Activated gamma-delta T cell treated with anti-CD3 and anti-CD28 coated beads, Interleukin-2, amount 50 U/mL, for 16 hours (primary cell): ENCODE measurements at places on chromosomes 12 and 14.
A peak's percentile ranks its signal among the peaks of the same experiment; 100 is the strongest.

- no peak for DNase-seq
These were observed 57.5 kb upstream of the C14orf180 start for GRCh38 chr14:104521816-104522745.

GRCh38 chr14:59827401-59827800 lies 43.2 kb downstream of the RTN1 start:
- no peak for DNase-seq

- no peak for DNase-seq
These were observed 11.7 kb upstream of the PRB4 start for GRCh38 chr12:11321980-11322379.

GRCh38 chr14:40188006-40188405 lies 755.8 kb upstream of the FBXO33 start:
- DNase-seq = no peak

GRCh38 chr12:124388679-124389137 lies 93.8 kb downstream of the RFLNA start:
- peak; percentile 19 for DNase-seq

DNA sequence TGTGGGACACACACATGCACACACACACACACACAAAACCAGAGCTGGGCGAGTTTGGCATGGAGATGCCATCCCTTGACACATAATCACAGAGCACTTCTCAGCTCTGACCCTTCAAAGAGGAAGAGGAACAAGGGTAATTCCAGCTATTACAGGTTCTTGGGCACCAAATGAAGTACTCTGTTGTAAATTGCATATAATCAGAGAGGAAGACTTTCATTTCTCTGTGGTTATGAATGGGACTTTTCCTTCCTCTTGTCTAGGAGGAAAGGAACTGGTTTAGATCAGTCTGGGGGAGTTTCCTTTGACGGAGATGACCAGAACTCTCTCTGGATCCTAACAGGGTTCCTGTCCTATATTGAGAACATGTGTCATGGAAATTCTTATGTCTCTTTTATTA lies 26.4 kb upstream of the FGF6 start:
- DNase-seq = no peak

- DNase-seq = no peak
These were observed 83.0 kb upstream of the ZDHHC17 start for GRCh38 chr12:76680940-76681339.

DNA sequence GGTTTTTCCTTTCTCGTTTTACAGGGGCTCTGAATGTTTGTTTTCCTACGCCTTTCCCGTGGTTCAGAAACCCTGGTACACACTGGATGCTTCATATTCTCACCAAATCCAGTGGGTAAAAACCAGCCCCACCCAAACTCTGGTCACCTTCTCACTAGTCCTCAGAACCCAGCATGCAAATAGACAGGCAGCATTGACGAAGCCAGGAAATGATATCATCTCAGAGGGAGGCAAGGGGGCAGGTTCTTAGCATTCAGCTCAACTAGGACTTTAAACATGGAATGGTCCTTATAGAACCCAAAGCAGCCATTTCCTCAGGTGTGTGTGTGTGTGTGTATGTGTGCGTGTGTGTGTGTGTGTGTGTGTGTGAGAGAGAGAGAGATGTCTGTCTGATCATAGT lies 142.0 kb downstream of the KCNK10 start:
- no peak for DNase-seq

- DNase-seq = no peak
These were observed 49.9 kb downstream of the ESR2 start for GRCh38 chr14:64244279-64244678.

DNA sequence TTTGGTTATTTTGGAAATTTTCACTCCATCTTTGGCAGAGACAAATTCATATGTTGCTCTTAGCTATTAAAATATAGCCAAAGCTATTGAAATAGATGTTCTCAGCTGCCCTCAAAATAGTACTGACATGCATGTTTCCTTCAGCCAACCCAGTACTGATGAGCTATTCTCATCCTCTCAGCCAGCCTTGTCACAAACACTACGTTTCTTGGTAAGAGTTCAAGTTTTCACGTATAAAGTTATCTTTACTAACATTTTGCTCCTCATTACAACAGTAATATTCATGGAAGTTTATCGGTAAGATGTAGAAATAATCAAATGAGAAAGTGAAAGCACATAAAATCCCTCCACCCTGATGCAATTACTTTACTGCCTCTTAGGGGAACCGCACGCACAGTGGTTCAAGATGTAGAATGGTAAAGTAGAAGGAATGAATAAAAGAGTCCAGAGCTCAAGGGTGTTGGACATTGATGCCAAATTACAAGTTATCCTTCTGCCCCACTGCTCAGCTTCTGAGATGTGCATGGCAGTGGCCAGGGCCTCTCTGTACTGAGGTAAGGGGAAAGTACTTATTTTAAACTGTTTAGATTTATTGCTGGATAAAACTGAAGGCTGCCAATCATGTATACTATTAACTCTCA lies 20.7 kb downstream of the GCH1 start:
- DNase-seq = no peak

GRCh38 chr14:34000396-34000795 lies 49.5 kb upstream of the EGLN3 start:
- no peak for DNase-seq

DNA sequence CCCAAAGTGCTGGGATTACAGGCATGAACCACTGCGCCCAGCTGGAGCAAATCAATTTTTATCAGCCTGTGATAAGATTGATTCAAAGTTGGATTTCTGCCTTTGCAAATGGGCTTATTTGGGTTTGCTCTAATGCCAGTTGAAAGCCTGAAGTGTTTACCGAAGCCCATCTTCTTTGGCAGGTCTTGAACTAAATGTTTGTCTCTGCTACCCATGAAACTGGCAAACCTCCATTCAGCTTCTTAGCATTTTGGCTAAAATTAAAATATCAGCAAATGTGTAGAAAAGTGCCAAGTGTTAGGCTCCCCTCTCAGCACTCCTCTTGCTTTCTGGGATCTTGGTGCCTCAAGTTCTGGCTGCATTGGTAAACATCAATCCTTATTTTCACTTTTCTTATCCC lies 61.5 kb downstream of the MGAT4C start:
- no peak for DNase-seq

GRCh38 chr14:94771158-94771905 lies 1.4 kb upstream of the GSC start:
- DNase-seq = no peak

- no peak for DNase-seq
These were observed 192.8 kb downstream of the BCL11B start for GRCh38 chr14:99079061-99079727.

- DNase-seq = no peak
These were observed 3.0 kb downstream of the VSX2 start for GRCh38 chr14:74242021-74242779.

DNA sequence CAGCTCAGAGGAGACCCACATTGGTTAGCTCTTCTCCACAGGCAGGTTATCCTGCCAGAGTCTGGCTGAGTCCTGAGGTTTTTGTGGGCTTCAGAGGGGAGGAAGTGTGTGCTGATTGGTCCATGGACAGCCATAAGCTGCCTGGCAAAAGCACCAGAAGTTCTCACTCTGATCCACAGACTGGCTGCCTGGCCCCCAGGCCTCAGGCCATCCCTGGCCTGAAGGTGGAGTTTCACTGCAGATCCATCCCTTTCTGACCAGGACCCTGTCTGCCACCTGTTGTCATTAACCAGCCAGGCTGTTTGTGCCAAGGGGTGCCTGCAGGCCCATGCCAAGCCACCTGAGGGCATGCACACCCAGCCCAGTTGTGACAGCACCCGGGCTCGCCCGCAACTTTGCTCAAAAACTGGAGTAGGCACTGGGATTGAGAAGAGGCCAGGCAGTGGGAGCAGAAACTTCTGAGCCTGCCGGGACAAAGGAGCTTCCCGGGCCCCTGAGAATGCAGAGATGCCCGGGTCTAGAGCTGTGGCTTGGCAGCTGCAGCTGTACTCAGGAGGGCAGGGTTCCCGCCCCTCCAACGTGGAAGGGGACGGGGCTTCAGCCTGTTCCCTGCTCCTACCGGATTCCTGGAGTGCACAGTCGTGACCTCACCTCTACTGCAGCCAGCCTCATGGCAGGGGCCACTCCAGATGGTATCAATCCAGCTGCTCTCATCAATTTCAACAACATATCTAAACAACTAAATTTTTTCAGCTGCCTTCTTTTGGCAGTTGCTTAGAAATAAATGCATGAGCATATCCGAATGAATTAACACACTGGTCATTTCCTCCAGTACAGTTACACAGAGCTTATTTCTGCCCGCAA lies 1277.3 kb downstream of the SLC16A7 start:
- no peak for DNase-seq

DNA sequence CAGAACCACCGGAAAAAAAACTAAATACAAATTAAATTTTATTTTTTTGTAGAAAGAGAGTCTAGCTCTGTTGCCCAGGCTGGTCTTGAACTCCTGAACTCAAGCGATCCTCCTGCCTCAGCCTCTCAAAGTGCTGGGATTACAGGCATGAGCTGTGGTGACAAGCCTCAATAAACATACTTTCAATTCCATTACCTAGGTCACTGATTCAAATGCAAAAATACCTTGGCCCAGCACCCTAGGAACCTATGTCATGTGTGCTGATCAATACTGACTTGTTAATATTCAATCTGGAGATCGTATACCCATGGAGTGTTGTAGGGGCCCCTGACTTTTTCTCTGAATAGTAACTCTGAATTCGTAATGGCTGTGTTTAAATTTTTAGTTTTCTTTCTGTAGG lies 7.1 kb upstream of the TMEM30B start:
- no peak for DNase-seq
